Naive B cell (primary cell): ENCODE measurements at places on chromosomes 6 and 20.

DNA sequence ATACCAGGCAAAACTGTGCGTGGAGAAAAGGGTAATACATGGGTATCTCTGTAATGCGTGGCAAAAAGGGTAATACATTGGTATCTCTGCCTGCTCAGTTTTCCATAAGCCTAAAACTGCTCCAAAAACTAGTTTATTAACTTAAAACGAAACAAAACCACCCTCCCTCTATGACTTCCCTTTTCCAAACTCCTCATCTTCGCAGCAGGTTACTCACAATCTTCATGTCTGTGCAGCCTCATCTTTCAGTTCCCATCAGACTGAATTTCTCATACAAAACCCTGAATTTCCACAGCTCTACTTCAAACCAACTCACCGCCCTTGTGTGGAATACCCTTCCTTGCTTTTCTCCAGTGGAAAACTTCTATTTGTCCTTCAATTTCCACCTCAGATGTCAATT, 199.4 kb downstream of the PHACTR1 start:
- DNase-seq, result no peak

GRCh38 chr6:9208966-9209365, 773.6 kb upstream of the SLC35B3 start:
- no peak for DNase-seq

GRCh38 chr20:43541214-43541613, 17.6 kb upstream of the SGK2 start:
- DNase-seq, result no peak

GRCh38 chr20:61516346-61517208, 264.5 kb downstream of the CDH4 start:
- no peak for DNase-seq

DNA sequence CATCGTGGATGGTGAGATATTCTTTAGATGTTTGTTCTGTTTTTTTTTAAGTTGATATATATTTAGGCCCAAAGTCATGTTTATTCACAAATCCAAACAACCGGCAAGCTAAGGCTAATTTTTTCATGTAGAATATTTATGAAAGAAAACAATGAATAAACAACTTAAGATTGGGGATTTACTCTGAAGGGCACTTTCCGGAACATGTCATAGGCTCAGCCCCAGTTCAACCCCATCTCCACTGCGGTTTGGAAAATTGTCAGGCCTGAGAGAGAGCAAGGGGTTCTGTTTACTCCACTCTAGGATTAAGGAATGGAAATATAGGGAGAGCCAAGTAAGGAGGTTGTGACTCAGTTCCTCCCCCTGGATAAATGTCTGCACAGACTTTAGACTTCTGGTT, 18.3 kb downstream of the RPS6KA2 start:
- no peak for DNase-seq

GRCh38 chr6:15269011-15269410, 23.1 kb downstream of the JARID2 start:
- DNase-seq, result no peak

DNA sequence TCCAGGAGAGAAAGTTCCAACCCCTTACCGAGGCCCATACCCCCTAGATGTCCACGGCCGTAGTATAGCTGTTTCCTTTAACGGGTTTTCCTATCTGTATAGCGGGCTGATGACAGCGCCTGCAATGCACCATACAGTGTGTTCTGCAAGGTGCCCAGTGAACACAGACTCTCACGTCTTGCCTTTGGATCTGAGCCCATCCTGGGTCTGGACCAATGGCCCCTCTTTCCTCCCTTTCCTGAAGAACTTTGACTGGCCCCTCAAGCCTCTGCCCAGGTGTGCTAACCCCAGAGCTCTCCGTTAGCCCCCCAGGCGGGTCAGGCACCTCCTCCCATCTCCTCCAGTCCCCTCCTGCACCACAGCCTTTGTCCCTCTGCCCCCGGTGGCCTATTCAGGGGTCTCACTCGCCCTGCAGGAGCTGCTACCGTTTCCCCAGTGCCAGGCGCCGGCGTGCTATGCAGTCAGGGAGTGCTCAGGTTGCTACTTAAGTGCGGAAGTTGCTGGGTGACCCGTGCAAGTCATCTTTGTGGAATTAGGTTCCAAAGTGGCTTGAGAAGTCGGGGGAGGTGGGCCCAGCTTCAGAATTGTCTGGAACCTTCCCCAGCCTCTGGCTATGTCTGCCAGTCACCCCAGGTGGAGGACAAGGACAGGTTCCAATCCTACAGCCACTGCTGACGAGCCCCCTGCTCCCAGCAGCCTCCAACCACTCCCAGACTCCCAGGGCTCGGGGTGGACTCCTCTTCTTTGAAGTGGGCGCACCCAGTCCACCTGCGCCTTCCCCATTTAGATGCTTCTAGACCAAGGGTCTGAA, 35.0 kb upstream of the ZBP1 start:
- DNase-seq, result no peak
